Stimulated activated CD4-positive, alpha-beta T cell treated with anti-CD3 and anti-CD28 coated beads, Interleukin-1b, Interleukin-23, amount 100 ng/mL, for 48 hours (primary cell): ENCODE measurements at places on chromosomes 4 and X.

- DNase-seq: no peak
These were observed 127.2 kb downstream of the FNIP2 start for GRCh38 chr4:158895797-158896576.

DNA sequence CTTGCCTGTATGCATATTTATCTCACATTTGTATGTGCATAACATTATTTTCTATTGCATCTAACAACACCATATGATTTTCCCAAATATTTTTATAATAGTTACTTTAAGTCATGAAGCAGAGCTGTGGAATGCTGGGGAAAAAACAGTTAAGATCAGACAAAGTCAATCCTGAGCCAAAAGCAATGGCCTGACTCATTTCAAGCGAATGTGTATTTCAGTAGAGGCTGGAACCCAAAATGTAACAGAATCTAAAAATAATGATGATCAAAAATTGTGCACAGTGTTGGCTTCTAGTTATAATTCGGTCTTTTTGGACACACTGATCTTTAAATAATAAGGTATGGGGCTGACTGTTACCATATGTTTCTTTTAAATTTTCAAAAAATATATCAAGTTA, 516.2 kb upstream of the ADGRL3 start:
- no peak for DNase-seq

- DNase-seq: no peak
These were observed 156.9 kb downstream of the APBB2 start for GRCh38 chr4:41057467-41057866.

DNA sequence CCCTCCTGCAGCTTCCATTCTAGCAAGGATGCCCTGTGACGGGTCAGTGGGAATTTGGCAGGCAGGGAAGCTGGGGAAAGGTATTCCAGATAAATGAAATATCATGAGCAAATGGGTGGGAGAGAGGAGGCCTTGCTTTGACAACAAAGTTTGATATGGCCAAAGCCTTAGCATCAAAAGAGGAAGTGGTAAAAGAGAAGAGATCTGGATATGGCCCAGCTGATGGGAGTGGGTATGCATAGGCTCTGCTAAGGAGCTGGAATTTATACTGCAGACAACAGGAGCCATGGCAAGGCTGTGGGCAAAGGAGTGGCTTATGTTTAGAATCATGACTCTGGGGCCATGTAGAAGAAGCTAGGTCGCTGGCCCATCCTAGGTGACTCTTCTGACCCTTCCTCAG, 89.2 kb downstream of the PJA1 start:
- DNase-seq: no peak

DNA sequence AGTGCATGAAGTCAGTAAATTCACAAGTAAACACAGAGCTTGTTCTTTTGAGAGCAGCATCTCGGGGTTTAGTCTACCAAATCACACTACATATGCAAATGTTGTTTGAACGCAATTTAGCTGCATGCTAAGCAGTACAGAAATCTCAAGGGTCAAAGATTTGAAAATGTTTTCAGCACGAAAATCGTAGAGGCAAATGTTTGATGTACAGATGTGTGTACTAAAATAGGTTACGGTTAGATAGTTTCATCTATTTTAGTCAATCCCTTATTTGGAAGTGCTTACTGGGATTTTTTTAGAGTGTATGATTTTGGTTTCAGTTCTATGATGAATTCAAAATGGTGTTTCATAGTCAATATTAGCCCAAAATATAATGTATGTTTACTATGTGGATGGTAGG, 1928.2 kb upstream of the TENM3 start:
- DNase-seq: no peak

DNA sequence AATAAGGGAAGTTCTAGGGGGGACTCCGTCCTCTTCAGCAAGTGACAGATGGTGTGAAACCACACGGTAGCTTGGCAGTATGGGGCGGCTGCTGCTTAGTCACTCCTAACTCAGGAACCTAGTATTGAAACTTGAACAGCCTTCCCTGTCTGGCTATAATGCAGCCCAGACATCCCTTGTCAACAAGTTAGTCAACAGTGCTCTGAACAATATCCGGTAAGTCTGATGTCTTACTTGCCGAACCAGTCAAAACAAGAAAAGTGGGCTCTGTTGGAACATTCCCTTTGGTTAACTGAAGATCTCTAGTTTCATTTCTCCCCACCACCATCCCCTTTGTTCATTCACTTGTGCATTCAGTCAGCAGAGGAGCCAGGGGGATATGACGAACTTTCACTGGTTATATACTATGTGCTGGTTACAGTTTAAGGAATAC, 18.7 kb upstream of the CXCL13 start:
- peak; percentile 84 for DNase-seq

- DNase-seq: no peak
These were observed 49.9 kb upstream of the TEX13D start for GRCh38 chrX:124282580-124282979.

GRCh38 chr4:71564775-71565174, 219.1 kb downstream of the GC start:
- DNase-seq: no peak

GRCh38 chr4:2417765-2418649, at the start of gene ZFYVE28:
Gene ZFYVE28, minus strand, starts transcription at chr4:2418645. Its CDS starts 322 bp downstream, at chr4:2418323.
- DNase-seq: no peak

GRCh38 chr4:14165222-14165920, 537.8 kb upstream of the BOD1L1 start:
- DNase-seq: no peak

DNA sequence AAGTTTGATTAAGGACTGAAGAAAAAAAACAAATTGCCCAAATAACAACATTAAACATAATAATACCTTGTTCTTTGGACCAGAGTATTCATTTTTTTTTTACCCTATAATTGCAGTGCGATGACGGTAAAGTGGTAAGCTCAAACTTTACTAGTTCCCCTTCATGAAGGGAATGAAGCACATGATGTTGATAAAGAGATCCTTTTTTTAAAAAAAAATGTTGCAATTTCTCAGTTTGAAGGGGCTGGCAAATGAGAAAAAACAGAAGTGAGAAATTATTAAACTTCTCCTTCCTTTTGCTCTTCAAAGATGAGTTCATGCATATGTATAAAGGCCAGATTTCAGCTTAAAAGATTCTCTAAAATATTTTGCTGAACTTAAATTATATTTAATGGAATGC, 231.7 kb downstream of the C4orf33 start:
- no peak for DNase-seq

- DNase-seq: no peak
These were observed 81.5 kb downstream of the NHS start for GRCh38 chrX:17456526-17456925.

DNA sequence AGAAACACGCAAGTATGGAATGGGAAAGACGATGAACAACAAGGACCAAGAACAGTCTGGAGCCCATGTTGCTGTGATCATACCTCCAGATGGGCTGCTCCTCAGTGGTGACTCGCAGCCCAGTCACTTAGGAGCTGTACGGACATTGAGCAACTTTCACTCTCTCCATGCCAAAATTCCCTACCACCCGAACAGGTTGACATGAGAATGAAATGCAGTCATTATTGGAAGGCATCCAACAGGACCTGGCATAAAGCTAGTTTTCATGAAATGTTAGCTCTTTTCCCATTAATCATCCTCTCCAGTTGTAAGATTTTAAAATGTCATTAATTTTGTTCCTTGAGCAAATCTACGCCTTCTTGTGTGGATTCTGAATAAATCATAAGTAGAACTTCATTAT, 82.7 kb upstream of the GPM6B start:
- DNase-seq: no peak

- DNase-seq: no peak
These were observed 555 bp upstream of the ELMOD2 start for GRCh38 chr4:140523370-140523856.

- peak; percentile 76 for DNase-seq
These were observed at the start of gene C4orf33 for GRCh38 chr4:129095811-129096454. Gene C4orf33, plus strand, starts transcription at chr4:129096152. Its CDS starts 6,459 bp downstream, at chr4:129102611.

- DNase-seq: no peak
These were observed 52.8 kb downstream of the PPEF2 start for GRCh38 chr4:75849461-75849860.

- peak; percentile 28 for DNase-seq
These were observed 34.5 kb downstream of the ABCE1 start for GRCh38 chr4:145132511-145133098.

GRCh38 chr4:3705236-3705987, 60.8 kb upstream of the ADRA2C start:
- DNase-seq: no peak

DNA sequence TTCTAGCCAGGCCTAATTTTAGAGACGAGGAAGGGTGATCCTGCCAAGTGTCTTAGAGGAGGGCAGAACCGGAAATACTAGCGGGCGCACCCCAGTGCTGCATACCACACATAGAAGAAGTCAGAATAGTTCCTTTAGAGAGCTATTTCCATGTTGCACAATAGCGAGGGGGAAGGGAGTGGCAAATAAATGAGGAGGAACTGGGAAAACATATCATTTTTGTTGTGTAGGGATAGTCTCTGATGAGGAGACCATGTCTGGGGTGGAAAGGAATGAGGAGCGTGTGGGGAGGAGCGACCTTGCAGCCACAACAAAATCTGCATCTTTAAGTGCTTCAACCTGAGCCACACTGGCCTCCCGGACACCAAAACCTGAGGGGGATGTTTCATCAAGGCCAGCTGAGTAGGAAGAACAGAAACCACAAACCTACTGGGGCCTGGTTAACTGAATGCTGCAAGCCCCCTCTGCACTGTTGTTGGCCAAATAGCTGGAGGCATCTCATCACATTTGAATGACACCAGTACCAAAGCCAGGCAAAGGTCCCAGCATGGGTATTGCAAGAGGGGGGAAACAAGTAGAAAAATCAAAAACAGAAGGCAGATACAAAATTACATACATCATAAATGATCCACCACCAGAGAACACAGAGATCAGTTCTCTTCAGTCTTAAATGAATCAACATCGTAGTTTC, 26.7 kb upstream of the C1QTNF7 start:
- DNase-seq: peak; percentile 35

GRCh38 chr4:16659079-16659478, 239.4 kb downstream of the LDB2 start:
- no peak for DNase-seq

DNA sequence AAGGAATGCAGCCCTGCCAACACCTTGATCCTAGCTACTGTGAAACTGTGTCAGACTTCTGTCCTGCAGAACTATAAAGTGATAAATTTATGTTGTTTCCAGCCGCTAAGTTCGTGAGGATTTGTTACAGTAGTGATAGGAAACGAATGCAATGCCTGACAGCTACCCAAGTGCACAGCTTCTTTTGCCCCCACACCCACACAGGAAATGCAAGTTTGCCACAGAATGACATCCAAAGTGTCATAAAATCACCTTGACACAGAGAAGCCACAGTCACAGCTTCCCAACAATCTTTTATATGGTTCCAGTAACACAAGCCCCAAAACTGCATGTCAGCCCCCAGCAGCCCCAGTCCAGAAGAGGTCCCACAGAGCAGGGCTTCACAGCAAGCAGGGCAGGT, 216.9 kb upstream of the S100G start:
- DNase-seq: peak; percentile 1

GRCh38 chr4:20403290-20403689, 151.6 kb downstream of the SLIT2 start:
- no peak for DNase-seq

- DNase-seq: no peak
These were observed 49.6 kb downstream of the CASP3 start for GRCh38 chr4:184599492-184600135.

- no peak for DNase-seq
These were observed 59.5 kb downstream of the APBB2 start for GRCh38 chr4:41154814-41155177.

GRCh38 chr4:26326791-26327190, 6.0 kb downstream of the RBPJ start:
- no peak for DNase-seq

GRCh38 chrX:22268706-22269105, 4.0 kb upstream of the CBLL2 start:
- DNase-seq: no peak

- DNase-seq: no peak
These were observed 65.4 kb downstream of the SOX3 start for GRCh38 chrX:140439476-140439875.

DNA sequence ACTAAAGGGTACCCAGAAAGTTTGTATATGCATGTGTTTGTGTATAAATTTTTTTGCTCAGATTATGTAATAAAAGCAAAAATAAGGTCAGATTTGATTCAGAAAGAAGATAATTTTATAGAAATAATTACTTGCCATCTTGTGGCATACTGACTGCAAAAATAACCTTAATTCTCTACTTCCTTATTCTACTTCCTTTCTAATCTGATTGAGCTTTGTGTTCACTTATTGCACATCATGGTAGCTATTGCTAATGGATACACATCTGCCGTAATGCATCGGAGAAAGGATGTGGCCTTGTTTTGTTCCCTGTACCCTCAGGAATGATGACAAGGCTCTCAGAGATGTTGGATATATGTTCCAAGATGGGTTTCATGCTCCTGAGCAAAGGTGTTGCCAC, 10.5 kb upstream of the GNPDA2 start:
- no peak for DNase-seq

- DNase-seq: no peak
These were observed 84.5 kb downstream of the AASDH start for GRCh38 chr4:56302760-56303159.

DNA sequence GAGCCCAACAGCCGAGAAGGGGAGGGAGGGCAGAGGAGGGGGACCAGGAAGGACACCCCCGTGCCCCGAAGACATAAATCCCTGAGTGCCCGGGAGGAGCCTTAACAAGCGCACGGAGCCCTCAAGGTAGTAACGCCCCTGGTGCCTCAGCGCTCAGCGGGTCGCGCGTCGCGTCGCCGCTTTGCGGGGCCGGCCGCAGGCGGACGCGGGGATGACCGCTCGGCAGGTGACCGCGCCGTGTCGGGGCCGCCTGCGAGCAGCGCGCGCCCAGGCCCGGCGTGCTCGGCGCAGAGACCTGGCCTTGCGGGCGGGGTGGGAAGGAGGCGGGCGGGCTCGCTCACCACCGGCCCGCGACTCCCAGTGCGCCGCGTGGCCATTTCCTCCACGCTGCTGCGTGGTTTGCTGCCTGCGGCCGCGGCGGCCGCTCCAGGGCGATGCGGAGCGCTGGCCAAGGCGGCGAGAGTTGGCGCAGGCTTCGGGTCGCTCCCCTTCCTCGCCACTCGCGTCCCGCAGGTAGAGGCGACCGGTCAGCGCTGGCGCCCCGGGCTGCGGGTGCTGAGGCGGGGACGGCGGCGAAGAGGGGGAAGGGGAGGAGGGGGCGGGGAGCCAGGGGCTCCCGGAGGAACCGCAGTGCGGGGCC, 632 bp downstream of the CCSER1 start:
- no peak for DNase-seq

DNA sequence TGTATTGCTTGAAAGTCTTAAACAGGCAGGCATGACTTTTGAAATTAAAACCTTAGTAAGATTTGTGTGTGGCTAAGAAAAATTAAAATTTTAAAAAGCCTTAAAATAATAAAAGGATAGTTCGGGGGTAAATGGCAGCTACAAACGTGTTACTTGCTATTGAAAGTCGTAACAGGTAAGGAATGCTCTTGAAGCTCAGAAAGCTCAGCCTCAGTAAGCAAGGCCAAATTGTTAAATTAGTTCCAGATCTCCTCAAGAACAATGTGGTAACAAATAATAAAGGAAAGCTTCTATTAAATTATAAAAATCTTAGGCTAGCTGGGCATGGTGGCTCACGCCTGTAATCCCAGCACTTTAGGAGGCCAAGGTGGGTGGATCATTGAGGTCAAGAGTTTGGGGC, 25.5 kb downstream of the PRMT9 start:
- no peak for DNase-seq
